Dermis blood vessel endothelial cell (primary cell): ENCODE measurements at places on chromosomes 12 and 14. TPM values are rescaled to one million over a fixed set of nuclear protein-coding genes. Genes with fewer than 3 reads are reported as not detected.

The GZMH gene
- not detected in 2 replicates for total RNA-seq

- DNase-seq, result no peak
These were observed 370.9 kb downstream of the AEBP2 start for GRCh38 chr12:19810213-19810612.

DNA sequence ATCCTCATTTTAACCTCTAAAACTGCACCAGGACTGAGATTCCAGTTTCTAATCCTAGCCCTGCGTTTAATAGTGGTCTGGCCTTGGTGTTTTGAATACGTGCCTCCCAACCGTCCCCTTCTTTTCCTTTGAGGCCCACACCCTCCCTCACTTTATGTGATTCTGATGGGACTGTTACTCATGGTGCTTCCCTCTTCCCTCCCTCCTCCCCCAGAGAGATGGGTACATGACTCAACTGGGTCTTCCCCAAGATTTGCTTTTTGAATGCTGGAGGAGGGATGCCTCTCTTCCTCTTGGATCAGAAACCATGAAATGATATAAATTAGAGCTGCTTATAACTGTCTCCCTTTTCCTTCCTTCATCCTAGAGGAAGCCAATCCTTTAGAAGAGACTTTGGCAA lies 8.2 kb upstream of the PPP2R5E start:
- DNase-seq, result peak; percentile 10

GRCh38 chr14:69853774-69854173 lies 25.4 kb upstream of the SMOC1 start:
- DNase-seq, result no peak

DNA sequence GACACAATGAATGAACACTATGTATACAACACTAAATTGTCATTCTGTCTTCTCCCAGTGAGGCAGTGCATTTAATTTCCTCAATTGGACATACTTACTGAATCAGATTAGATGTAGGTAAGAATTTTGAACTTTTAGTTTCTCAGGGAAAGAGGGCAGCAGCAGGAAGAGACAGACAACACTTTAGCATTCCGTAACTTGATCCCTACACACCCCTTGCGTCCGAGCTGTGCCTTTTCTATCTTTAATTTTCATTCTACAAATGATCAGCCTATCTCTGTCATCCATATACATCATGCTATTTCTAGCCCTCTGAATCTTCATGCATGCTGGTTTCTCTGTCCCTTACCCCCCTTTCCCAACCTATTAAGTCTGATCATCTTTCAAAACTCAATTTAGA lies 358.0 kb upstream of the RPL10L start:
- no peak for DNase-seq

The OTX2 gene
- not detected in 2 replicates for total RNA-seq
